ENCODE measurements at places on chromosomes 6 and 20. TPM values are rescaled to one million over a fixed set of nuclear protein-coding genes. Genes with fewer than 3 reads are reported as not detected.

The TNFRSF6B gene
- total RNA-seq: 3.4 TPM

The PTCHD4 gene
- 2.1 TPM for total RNA-seq

The TFAP2D gene
- total RNA-seq: not detected

The LHFPL5 gene
- total RNA-seq: not detected

The WASF1 gene
- total RNA-seq: 7.1 TPM

Measured in skin of body (tissue), 3 donors.